ENCODE measurements at places on chromosomes 12 and 14. TPM values are rescaled to one million over a fixed set of nuclear protein-coding genes. Genes with fewer than 3 reads are reported as not detected.

DNA sequence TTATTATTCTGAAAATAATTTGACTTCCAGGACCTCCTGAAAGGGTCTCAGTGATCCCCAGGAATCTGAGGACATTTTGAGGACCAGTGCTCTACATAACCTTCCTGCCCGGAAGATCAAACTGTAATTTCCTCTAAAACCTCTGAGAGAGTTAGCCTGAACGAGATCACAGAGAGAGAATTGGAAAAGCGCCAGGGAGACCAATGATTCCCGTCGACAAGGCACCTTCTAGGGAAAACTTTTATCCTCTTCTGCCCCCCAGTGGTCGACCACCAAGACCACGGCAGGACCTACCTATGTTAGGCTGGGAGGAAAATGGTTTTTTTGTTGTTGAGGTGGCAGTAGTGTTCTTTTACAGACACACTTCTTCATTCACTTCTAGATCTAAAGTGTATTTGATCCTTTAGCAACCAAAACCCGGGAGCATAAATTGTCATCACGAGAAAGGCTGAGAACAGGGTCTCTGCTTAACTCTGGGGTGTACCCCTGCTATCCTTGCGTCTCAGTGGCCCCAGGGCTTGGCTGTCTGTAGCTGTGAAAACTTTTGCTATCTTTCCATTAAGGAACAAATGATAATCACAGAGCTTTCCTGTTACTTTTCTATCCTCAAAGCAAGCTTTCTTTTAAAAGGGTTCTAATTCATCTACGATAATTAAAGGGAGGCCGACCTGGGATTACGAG, 62.9 kb upstream of the NID2 start:
- H3K4me3 ChIP-seq, result no peak overlapping the region
- peak; percentile 58 for DNase-seq
- peaks cover 8% of the 10 kb centered on the region for H3K4me1 ChIP-seq
- peaks cover 5% of the 10 kb centered on the region for H3K27me3 ChIP-seq
- no peak overlapping the region for H3K27ac ChIP-seq

DNA sequence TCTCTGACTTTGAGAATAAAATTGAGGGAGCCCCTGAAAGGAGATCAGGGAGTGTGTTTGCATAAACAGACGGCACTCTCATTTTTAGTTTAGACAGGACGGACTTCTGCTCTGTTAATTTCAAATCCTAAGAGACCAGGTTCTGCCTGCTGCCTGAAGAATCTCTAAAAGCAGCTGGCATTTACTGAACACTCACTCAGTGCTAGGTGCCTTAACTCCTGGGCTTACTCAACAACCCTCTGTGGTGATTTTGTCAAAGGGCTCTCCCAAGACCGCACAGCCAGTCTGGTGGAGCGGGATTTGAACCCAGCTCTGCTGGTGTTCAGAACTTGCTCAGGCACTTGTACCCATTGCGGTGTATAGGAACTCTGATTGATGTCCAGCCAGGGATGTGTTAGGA, 2.2 kb downstream of the ORAI1 start:
- H3K4me3 ChIP-seq, result peak overlapping the region; percentile 93
- peaks cover 48% of the 10 kb centered on the region for H3K36me3 ChIP-seq
- H3K27ac ChIP-seq, result peak overlapping the region; percentile 98
- DNase-seq, result no peak
- no peaks in the 10 kb centered on the region for H3K27me3 ChIP-seq

DNA sequence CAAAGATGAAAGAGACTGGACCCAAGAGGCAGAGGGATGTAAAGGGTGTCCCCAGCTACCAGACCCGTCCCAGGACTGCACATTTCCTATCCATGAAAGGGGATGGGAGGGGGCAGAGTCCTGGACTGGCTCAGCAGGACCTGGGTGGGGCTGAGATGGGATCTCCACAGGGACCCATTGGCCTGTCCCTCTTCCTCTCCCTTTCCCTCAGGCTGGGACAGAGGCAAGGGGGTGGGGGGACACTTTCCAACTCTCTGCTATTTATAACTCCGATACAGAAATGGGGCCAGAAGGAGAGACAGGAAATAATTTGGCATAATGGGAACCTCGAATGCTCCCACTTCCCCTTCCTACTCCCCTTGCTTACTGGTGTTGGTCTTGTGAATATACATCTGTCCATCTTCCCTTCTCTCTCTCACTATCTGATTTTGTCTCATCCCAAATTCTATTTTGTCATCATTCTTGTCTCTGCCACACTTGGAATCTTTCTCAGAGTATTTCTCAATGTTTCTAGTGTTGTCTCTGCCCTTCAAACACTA, 1.1 kb upstream of the ITGA7 start:
- DNase-seq, result no peak
- H3K27me3 ChIP-seq, result peaks cover 23% of the 10 kb centered on the region
- H3K27ac ChIP-seq, result no peak overlapping the region
- H3K4me1 ChIP-seq, result peaks cover 12% of the 10 kb centered on the region

DNA sequence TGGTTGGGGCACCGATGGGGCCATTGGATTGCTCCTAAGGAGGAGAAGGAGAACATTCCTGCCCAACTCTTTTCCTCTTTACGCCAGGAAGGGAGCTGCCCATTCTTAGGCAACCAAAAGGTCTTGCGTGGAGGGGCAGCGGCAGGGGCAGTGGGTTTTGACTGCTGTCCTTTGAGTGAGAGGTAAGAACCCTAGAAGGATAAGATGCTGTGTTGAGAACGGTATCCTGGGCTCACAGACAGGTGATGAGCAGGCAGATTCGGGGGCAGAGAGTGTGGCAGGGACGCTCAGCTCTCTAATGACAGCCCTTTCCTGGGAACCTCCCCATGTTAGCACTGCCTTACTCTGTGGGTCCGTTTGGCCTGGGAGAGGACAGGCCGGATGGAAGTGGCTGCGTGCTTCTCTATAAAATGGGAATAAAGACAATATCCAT, 13.2 kb downstream of the LRTM2 start:
- no peaks in the 10 kb centered on the region for H3K4me1 ChIP-seq
- no peaks in the 10 kb centered on the region for H3K36me3 ChIP-seq
- no peak overlapping the region for H3K27ac ChIP-seq
- H3K4me3 ChIP-seq, result no peak overlapping the region

- no peak overlapping the region for H3K4me3 ChIP-seq
- H3K27me3 ChIP-seq, result peaks cover 27% of the 10 kb centered on the region
- H3K4me1 ChIP-seq, result peaks cover 10% of the 10 kb centered on the region
- DNase-seq, result no peak
- H3K27ac ChIP-seq, result no peak overlapping the region
Observed at GRCh38 chr14:105413544-105413886, 6.1 kb upstream of the MTA1 start.

GRCh38 chr12:88339966-88340365, 197.9 kb downstream of the TMTC3 start:
- H3K27me3 ChIP-seq, result peaks cover 2% of the 10 kb centered on the region
- no peaks in the 10 kb centered on the region for H3K4me1 ChIP-seq
- H3K36me3 ChIP-seq, result no peaks in the 10 kb centered on the region
- no peak overlapping the region for H3K4me3 ChIP-seq
- no peak overlapping the region for H3K27ac ChIP-seq

- H3K4me1 ChIP-seq, result no peaks in the 10 kb centered on the region
- no peak overlapping the region for H3K27ac ChIP-seq
- DNase-seq, result no peak
- H3K27me3 ChIP-seq, result no peaks in the 10 kb centered on the region
- H3K36me3 ChIP-seq, result no peaks in the 10 kb centered on the region
Observed at GRCh38 chr12:59431266-59431665, 164.6 kb upstream of the SLC16A7 start.

Gene AKAP6
- 1.3 TPM for total RNA-seq

Measured in activated naive CD8-positive, alpha-beta T cell treated with anti-CD3 and anti-CD28 coated beads for 36 hours (primary cell).